ENCODE measurements at places on chromosomes 1 and 21.
A peak's percentile ranks its signal among the peaks of the same experiment; 100 is the strongest.

DNA sequence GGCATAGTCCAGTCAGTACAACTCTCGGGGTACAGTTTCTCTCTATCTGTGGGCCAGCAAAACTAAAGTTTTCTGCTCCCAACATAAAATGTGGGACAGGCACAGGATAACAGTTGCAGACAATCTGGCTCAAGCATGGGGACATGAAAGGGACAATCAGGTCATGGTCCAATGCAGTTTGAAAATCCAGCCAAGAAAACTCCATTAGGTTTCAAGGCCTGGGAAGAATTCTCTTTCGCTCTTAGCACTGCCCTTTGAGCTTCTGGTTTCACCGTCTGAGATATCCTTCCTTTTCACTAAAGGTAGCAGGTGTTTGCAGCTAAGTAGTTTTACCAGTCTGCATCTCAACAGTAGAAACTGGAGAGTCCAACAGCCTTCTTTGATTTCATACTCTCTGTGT lies 21.1 kb upstream of the IL22RA1 start:
- DNase-seq = no peak

DNA sequence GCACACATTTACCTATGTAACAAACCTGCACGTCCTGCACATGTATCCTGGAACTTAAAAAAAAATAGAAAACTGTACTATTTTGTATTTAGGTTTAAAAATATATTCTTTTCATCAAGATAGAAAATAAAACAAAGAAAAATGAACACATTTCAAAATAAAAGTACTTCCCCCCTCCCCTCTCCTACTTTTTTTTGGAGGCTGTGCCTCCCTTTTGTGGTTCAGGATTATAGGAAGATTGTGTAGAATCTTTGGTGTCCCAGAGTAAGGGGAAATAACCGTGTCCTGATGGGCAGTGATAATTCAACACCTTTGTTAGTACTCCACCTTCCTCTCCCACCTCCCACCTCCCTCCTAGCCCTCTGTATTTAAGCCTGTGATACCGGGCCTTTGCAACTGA lies 40.1 kb downstream of the TRIM62 start:
- DNase-seq = no peak

DNA sequence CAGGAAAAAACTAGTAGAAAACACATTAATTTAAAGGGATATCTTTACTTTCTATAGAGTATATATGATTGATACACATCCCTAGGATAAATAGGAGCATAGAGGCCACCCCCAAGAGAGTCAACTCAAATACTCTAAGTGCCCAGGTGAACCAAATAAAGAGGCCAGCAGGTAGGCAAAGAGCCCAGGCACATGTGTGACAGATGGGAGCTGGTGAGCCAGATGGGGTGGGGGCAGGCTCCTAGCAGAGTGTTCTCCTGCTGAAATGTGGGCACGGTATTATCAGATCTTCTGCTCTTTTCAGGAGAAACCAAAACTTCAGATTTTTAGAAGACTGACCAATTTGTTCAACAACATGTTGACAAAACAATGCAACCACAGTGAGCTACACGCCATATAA lies 333.4 kb upstream of the PKN2 start:
- DNase-seq = no peak

DNA sequence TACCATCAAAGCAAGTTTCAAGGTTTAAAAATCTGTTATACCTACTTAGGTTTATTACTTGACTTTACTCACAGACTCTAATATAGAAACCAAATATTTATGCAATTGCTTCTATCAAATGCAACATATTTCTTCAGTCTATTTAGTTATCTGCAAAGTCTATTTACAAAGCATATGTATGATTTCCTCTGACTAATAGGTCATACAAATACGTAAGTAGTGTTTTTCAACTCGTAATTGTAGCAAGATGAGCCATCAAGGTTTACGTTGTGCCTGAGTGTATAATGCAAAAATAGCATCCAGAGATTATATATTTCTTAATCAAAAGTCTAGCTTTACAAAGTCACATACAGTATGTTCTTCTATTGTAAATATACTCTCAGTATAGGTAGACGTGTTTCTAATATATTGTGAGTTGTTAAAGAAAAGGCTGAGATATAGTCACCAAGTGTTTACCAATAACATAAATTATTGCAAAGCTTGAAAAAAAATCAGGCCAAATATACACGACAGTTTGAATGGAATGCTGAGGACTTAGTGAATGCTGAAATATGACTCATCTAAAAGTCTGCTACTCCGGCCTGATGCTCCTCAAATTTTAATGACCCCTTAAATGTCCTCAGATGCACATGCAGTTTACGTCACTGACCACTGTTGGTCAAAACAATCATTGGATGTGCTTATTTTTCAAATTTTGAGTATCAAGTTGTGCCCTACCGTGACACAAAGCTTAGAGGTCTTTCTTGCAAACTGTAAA lies 48.4 kb downstream of the ADAMTS5 start:
- peak; percentile 90 for DNase-seq

DNA sequence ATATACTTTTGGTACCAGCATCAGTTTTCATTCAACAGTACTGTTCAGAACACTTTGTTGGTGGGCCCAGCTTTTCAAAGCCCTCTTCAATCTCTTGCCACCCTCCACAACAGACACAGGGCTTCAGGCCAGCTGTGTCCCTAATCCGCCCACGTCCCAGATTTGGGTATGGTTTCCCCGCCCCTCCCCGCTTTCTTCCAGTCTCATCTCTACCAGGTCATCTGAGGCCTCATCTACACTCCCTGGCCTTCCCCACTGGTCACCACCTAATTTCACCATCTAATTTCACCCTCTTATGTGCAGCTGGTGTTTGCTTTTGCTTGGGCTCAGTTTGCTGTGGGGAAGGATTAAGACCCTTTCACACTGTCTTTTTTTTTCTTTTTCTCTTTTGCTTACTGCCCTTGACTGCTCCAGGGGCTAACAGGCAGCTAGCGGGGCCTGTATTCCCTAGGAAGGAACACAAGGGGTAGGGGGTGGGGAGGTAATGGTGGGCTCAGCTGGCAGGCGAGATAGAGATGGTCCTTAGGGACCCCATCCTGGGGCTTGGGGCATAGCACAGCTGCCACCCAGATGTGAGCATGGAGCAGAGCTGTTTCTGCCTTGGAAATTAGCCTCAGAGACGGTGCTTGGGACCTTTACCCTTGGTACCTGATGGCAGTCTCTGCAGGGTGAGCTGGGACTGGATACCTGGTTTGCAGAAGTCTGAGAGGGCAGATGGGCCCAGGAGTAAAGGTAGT lies 3.8 kb upstream of the EPB41 start:
- no peak for DNase-seq

GRCh38 chr1:7420098-7420445 lies 351.0 kb upstream of the VAMP3 start:
- no peak for DNase-seq

GRCh38 chr21:35905096-35905962 lies 155.0 kb downstream of the SETD4 start:
- DNase-seq = peak; percentile 24

DNA sequence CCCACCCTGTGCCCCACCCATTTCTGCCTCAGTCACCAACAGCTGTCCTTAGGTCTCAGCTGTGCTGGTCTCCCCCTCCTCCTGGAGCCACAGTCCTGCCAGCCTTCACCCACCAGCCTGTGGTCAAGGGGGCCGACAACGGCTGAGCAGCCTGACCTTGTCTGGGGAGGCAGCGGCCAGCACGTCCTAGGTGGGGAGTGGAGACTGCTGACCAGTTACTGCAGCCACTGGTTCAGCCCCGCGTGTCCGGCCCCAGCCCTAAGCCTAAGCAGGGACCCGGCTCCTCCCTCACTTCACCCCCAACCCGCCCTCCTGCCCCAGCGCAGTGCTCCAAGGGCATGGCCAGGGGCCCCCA lies 79.2 kb downstream of the MORN1 start:
- no peak for DNase-seq

DNA sequence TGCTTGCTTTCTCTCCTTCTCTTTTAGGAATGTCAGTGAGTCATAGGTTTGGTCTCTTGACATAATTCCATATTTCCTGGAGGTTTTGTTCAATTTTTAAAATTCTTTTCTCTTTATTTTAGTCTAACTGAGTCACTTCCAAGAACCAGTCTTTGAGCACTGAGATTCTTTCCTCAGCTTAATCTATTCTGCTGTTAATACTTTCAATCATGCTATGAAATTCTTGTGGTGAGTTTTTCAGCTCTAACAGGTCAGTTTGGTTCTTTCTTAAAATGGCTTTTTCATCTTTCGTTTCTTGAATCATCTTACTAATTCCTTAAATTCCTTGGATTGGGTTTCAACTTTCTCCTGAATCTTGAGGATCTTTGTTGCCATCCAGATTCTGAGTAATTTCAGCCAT lies 321.0 kb downstream of the PTBP2 start:
- peak; percentile 78 for DNase-seq

DNA sequence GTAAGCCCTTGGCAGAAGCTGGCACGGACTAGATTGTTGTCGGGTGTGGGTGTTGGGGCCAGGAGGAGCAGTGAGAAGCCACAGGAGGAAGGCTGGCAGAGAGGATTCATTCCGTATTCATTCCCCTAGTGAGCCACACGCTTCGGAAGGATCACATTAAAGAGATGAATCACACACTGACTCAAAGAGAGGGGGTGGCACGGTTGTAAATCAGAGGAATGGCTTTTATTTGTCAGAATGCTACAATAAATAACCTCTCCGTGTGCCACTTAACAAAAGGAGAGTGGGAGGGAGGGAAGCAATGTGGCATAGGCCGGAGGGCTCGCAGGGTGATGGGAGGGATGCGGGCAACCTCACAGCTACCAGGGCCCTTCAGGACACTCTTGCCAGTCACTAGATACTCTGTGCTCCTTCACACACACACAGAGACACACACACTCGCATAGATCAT lies 135.5 kb downstream of the HIVEP3 start:
- peak; percentile 86 for DNase-seq

- DNase-seq = no peak
Measured at GRCh38 chr1:5053744-5054143, 399.3 kb downstream of the AJAP1 start.

DNA sequence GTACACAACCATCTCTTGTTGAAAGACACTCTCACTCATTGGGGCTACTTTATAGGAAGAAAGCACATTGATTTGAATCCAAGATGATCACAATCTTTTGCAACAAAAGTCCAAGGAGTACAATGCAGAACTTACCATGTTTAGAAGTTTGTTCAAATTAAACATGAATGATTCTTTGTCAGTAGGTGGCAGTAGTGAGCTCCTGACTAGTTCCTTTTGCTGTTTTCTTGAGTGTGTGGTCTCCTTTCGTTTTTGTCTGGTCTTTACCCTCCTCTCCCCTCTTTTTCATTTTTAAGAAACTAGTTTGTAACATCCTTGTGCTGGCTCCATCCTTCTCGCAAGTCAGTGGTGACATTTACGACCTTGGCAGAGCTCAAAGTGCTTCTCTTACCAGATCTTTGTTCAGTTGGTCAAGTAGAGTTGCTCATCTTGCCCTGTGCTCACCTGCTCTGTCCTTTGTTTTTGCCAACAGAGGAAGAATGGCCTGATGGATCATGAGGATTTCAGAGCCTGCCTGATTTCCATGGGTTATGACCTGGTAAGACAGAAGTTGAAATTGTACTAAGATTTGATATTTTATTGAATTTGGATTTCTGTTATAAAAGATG lies 35.7 kb upstream of the MTR start:
- peak; percentile 34 for DNase-seq

DNA sequence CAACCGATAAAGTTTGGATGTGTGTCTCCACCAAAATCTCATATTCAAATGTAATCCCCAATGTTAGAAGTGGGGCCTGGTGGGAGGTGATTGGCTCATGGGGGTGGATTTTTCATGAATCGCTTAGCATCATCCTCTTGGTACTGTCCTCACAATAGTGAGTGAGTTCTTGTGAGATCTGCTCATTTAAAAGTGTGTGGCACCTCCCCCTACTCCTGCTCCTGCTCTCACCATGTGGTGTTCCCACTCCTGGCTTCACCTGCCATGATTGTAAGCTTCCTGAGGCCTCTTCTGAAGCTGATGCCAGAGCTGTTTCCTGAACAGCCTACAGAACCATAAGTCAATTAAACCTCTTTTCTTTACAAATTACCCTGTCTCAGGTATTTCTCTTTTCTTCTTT lies 28.2 kb upstream of the PRDX6 start:
- DNase-seq = no peak

GRCh38 chr1:101371259-101371658 lies 134.4 kb downstream of the S1PR1 start:
- DNase-seq = peak; percentile 67

- peak; percentile 88 for DNase-seq
Measured at GRCh38 chr21:45366931-45367401, 38.0 kb upstream of the COL18A1 start.

- peak; percentile 17 for DNase-seq
Measured at GRCh38 chr21:26719750-26720149, 125.5 kb downstream of the ADAMTS1 start.

GRCh38 chr1:211548321-211549091 lies 30.5 kb downstream of the SLC30A1 start:
- no peak for DNase-seq

- DNase-seq = no peak
Measured at GRCh38 chr1:147077936-147078605, 94.2 kb downstream of the PRKAB2 start.

DNA sequence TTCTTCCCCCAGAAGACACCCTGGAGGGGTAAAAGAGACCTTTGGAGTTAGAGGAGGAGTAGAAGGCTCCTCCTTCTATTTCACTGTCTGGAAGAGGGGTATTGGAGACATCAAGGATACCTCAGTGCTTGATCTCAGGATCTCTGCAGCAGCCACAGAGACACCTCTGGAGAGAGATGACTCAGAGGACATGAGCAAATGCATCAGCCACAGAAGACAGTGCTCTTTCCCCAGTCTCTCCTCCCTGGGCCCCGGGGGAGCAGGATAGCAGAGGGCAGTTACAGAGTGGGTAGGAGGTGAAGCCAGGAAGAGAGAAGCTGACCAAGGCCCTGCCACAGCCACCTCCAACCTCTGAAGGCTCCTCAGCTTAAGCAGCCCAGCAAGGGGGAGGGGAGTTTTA lies 15.3 kb upstream of the TEDDM1 start:
- DNase-seq = no peak

DNA sequence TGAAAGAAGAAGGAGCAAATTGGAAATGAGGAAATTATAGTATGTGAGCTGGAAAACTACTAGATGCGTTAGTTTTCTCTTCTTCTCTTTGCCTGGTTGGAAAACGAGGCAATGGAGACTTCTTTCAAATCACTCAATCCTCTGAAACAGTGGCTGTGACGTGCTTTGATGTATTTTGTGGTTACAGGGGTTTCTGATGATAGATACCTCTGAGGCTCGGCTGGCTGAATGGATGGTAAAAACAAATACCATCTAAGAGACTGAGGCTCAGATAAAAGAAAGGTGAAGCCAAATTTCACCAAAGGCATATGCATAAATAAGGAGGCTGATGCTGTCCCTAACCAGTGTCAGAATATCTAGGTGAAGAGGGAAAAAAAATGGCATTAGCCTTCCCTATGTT lies 15.1 kb downstream of the MAB21L3 start:
- DNase-seq = no peak

All from AG10803 (cell line).